ENCODE measurements at places on chromosomes 1 and 21. TPM values are rescaled to one million over a fixed set of nuclear protein-coding genes. Genes with fewer than 3 reads are reported as not detected.

- peak; percentile 55 for DNase-seq
Observed at GRCh38 chr1:154745750-154746425, 124.2 kb downstream of the KCNN3 start.

Gene OXCT2
- total RNA-seq: 0.88 TPM

DNA sequence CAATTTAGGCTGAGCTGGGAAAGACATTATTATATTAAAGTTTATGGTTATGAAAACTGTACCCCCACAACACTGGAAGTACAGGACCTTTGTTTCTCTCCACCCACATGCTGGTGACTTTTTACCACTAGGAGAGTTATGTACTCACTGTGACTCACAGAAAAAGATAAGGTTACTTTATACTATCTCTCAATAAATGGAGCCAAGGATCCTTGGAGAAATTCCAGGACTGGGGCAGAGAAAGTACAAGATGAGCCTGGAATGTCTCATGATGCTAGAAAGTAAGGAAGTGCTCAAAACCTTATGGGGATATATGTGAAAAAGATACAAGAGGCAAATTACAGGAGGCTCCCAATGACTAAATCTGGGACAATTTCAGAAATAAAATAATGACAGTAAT is 63.9 kb upstream of the C1orf105 start:
- DNase-seq: peak; percentile 55

Gene ADGRL2
- 2.0 TPM for total RNA-seq

DNA sequence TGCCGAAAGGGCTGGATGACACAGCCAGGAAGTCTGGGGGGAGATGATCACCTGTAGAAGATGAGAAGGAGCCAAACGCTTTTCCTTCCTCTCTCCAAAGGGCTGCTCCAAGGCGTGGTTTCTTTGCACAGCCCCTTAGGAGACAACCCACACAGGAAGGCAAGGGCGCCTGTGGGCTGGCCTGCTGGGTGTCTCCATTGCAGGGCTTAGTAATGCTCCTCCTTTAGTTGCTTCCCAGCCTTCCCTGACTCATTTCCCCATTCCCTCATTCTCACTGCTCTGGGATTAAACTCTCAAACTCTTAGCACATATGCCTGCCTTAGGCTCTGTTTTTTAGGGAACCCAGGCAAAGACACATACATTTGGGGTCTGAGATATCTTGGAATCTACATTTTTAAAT is 1.7 kb upstream of the CLCA1 start:
- no peak for DNase-seq

Gene CD244
- total RNA-seq: not detected
